Naive thymus-derived CD8-positive, alpha-beta T cell (primary cell): ENCODE measurements at places on chromosomes 11 and 22.

GRCh38 chr11:18171377-18172000, 1.1 kb upstream of the MRGPRX4 start:
- DNase-seq = no peak

DNA sequence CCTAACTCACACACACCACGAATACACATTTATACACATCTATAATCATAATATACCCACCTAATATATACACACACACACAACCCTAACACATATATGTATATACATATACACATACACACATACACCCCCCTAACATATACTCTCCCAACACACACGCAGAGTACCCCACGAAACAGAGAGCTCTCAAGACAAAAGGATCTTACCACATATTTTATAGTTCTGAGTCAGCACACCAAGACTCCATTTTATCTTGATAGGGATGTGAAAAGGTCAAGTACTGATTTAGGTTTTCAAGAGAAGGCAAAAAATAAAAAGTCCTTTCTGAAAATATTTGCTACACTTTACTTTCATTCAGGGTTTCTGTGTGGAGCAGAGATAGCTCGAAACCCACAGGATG, 1207.2 kb downstream of the LRRC4C start:
- DNase-seq = no peak

DNA sequence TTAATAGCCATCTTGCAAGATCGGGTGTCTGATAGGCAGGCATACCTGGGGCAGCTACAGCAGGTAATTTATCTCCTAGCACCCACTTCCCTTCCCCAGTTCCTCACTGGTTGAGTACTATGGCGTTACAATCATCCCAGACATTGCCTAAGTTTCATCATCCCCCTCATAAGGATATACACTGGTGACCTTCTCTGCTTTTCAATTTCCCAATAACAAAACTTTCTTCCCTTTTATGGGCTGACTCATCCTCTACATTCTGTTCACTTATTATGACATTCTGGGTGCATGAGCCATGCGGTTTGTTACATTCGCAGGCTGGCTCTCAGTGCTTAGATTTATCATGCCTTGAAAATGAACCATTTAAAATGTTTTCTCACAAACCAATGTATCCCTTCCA, 5.0 kb upstream of the MRPL11 start:
- no peak for DNase-seq

- no peak for DNase-seq
Observed at GRCh38 chr11:130872513-130872912, 43.8 kb downstream of the SNX19 start.

DNA sequence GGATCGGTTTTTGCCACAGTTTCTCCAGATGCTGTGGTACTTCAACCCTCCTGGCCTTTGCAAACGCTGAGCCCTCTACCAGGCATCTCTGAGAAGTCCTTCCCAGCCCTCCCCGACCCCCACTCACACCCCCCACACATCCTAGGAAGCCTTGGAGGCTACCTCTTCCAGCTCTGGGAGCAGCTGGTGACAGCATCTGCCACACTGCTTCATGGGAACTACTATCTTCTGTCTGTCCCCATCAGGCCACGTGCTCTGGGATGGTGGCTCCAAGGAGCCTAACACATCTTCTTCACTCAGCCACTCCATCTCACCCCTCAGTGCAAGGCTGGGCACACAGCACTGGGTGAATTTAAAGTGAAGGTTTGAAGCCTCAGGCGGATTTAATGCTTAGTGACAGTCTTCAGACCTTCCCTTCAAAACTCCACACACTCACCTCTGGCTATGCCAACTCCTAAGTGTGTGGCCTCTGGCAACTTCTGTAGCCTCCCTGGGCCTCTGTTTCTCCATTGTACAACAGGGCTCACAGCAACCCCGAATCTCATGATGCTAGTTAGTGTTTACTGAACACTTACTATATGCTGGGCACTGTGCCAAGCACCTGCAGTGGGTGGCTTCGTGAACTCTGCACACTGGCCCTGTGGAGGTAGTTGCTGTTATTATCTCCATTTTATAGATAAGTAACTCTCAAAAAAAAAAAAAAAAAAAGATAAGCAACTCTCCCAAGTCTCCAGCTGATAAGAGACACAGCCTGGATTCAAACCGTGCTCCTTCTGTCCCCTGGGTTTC, 7.3 kb upstream of the TP53I11 start:
- no peak for DNase-seq

- DNase-seq = no peak
Observed at GRCh38 chr11:64679846-64680245, 43.2 kb downstream of the NRXN2 start.

DNA sequence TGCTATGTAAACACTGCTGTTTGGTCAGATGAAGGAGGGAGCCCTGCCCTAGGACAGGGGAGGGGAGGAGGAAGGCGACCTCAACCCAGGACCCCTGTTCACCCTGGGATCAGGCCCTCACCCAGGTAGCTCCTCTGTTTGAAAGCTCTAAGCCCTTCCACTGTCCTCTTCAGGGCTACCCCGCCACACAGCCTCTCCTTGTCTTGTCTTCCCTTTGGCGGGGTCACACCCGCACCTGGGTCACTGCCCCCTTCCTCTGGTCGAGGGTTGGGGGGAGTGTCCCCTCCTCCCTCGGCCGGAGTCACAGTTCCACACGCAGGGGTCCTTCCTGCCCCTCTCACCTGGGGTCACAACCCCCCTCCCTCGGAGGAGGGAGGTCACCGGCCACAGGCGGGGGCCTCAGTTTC, 463 bp upstream of the PTPMT1 start:
- no peak for DNase-seq

GRCh38 chr11:14577835-14578529, 57.8 kb upstream of the PSMA1 start:
- DNase-seq = peak; percentile 36

GRCh38 chr11:58127350-58127749, 2.0 kb upstream of the OR9I1 start:
- no peak for DNase-seq

GRCh38 chr11:130721736-130722135, 194.5 kb downstream of the SNX19 start:
- DNase-seq = no peak

GRCh38 chr11:26187639-26188038, 144.3 kb upstream of the ANO3 start:
- no peak for DNase-seq

DNA sequence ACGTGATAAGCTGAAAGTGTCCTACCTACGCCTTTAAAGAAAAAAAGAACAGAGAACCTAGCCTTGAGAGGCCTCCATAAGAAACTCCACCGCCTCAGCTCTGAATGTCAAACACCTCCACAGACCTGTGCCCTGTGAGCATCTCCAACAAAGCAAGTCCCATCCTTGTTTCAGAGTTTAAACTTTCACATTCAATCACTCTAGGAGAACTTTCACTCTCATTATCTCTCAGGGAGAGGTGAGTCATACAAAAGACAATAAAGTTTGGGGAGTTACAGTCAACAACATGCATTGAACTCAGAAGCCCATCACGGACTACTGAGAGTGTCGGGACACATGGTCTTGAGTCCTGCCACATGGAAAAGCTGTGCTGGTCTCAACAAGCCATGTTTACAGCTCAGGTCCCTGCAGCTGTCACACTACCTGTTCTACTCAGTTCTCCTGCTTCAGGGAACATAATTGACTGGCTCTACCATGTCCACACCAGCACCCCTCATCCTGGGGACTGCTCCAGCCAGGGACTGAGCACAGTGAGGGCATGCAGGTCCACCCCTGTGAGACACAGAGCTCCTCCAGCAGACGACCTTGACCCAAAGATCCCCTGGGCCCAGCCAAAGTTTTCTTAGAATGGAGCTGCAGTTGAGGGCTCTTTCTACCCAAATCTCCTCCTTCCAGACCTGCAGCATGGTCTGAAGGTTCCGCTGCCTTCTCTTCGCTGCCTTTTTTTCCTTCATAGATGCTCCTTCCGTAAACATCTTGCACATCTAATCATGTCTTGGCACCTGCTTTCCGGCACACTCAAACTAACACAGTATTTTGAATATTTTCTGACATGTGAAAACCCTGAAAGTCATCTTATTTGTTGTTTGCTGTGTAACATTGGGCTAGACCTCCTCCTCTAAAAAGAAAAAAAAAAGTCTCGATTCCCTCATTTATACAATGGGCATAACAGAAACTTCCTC, 114.9 kb downstream of the ETS1 start:
- peak; percentile 56 for DNase-seq

DNA sequence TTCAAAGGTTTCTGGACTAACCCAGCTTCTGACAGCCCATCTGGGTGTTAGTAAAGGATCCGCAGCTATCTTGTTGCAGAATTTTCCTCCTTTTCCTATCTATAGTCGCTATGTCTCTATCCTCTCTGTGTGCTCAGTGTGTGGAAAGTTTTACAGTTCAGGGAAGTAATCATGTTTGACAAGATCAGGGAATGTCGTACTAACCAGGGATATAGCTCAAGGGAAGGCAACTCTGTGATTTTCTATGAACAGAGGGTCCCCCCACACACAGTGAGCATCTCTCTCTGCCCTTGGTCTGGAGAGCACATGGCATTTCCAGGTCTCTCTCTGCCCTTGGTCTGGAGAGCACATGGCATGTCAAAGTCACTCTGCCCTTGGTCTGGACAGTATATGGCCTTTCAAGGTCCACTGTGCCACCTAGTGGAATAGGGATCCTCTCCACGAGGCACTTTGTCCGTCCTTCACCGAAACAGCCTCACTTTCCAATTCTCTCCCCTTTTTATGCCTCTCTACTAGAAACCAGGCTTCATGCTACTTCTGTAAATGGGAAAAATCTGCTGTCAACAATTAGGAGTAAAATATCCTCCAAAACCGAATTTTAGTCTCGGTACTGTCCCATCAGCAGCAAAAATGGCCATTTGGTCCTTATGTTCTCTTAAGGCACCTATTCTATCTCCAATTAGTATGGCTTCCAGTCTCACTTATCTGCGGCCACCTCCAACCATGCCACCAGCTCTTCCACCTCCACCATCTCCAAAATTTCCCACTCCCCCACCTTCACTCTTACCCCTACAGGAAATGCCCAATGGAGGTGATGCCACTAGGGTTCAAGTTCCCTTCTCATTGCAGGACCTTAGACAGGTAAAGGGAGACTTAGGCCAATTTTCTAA, 88.7 kb downstream of the IGLL5 start:
- no peak for DNase-seq

- DNase-seq = no peak
Observed at GRCh38 chr22:19992481-19992911, 24.1 kb downstream of the ARVCF start.

- no peak for DNase-seq
Observed at GRCh38 chr22:41660416-41660815, 28.3 kb downstream of the SNU13 start.

- no peak for DNase-seq
Observed at GRCh38 chr11:64834723-64835615, 9.5 kb downstream of the CDC42BPG start.

GRCh38 chr11:14007566-14007965, 45.0 kb downstream of the SPON1 start:
- no peak for DNase-seq

GRCh38 chr11:105227363-105227762, 87.8 kb upstream of the CARD18 start:
- no peak for DNase-seq

GRCh38 chr11:72989727-72990126, 152.4 kb downstream of the FCHSD2 start:
- DNase-seq = no peak

DNA sequence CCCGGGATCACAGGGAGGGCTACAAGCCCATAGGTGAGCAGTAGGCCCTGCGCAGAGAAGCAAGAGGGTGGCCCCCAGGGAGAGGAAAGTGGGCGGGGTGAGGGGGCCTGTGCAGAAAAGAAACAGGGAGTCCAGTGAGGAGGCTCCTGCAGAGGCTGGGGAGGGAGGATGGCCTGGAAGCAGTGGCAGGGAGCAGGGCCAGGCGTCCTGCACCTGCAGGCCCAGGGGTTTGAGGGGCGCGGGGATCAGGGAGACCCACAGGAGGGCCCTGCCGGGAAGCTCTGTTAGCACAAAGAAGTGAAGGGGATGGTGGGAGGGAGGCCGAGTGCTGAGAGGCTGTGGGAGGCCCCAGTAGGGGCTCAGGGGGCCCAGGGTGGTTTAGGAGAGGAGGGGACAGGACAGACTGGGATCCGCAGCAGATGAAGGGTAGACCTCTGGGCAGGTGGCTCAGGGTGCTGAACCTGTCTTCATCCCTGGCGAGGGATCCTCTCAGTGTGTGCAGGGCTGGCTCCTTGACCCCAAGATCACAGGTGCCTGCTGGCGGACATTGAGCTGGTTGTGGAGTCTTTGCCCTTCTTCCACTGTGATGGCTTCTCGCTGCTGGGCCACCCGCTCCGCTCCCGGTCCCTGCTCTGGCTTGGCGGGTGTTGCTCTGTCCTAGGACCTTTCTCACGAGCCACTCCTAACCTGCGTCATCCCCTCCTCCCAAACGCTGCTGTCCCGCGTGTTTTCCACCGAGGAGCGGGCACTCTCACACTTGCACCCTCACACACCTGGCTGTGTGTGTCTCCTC, 31.8 kb upstream of the CELSR1 start:
- peak; percentile 53 for DNase-seq

DNA sequence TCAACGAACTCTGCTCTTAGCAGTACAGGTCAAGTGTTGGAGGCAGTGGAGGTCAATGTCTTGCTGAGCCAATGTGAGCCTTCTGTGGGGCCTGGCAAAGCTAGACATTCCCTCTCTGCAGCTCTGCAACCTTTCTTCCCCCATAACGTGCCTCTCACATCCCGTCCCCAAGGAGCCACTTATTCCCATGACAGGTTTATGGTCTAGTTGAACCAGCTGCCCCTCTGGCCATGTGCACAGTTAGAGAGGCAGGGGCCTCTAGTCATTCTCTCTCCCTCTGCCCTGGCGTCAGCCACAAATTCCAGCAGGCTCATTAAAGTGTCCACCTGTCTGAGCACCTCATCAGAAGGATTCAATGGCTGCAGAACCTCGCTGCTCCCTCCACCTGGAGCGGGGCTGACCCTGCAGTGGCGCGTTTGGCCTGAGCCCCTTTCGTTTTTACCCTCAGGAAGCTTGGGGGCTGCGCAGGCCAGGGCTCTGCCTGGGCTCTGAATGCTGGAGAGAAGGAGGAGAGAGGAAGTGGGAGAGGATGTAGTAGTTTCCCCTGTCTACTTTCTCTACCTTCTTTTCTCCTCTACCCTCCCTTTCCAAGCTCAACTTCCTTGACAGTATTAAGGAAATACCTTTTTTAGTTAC, 302.1 kb upstream of the B3GAT1 start:
- no peak for DNase-seq
